ENCODE measurements at places on chromosomes 16 and 17.
A peak's percentile ranks its signal among the peaks of the same experiment; 100 is the strongest.

DNA sequence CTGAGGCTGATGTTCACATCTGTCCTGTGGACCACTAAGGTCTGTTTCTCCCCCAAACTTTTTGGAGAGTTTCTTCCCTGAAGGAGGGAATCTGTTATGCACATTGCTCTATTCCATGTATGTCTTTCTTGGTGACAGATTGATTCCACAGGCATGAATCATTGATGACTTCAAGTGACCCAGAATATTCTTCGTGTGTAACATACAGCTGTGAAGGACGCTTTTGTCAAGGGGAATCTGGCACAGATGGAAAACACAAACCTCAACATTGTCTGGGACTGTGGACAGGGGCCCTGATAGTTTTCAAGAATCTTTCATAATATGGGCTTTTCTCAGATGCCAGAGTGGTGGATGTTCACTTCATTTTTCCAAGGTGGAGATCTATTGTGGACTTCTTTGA is 223.1 kb upstream of the MAF start:
- no peak for DNase-seq

- DNase-seq, result no peak
Measured at GRCh38 chr17:6140188-6140587, 70.0 kb downstream of the WSCD1 start.

- no peak for DNase-seq
Measured at GRCh38 chr16:87132361-87133014, 184.7 kb downstream of the C16orf95 start.

GRCh38 chr16:24381470-24382118 is 125.5 kb downstream of the CACNG3 start:
- DNase-seq, result no peak

DNA sequence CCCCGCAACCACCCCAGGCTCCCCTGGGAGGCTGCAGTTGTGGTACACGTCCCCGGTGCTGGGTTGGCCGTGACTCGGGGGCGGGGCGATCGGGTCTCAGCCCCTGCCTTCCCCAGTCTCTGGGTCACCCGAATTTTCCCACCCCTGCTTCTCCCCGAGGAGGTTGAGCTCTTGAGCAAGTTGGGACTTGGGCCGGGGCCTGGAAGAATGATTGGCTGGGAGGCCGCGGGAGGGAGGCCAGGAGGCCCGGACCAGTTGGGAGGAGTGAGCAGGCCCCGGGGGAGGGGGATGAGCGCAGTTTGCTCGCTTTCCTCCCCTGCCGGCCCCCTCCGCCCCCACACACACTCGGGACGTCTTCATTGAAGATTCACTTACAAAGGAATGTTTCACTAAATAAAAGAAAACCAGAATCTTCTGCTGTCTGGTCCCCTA is 4.5 kb upstream of the HEXIM1 start:
- no peak for DNase-seq

DNA sequence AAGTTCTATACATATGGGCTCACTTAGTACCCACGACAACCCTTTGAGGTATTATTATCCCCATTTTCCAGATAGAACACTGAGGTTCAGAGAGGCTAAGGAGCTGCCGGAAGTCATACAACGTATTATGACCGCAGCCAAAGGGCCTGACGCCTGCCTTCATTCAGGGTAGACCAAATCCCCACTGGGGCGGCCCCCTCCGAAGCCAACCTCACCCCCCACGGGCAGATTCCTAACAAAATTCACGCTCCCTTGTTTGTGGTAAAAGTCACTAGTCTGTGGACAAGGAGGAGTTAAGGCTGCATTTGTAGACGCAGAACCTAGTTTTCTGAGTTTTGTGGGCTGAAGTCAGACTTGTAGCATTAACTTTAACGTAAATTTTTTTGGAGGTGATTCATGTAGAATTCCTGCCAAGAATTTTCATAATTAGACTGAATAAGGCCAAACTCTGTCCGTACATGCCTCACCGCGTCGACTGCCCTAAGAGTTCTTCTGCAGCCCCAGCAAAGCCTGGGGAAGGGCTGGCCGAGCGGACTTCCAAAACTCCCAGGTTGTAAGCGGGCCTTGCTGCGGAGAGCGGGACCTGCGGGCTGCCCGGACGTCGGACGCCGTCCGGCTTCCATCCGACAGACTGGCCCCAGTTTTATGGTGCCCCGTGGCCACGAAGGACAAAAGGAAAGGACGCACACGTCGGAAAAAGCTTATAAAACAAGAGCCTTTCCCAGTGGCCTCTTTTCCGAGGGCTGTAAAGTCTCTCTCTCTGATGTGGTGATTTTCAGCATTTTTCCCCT is 75.7 kb downstream of the NXN start:
- DNase-seq, result no peak

- DNase-seq, result peak; percentile 26
Measured at GRCh38 chr17:47850692-47851573, at the start of gene SP6. SP6 (minus strand) TSS chr17:47851163; CDS start chr17:47848429, 2,734 bp downstream.

DNA sequence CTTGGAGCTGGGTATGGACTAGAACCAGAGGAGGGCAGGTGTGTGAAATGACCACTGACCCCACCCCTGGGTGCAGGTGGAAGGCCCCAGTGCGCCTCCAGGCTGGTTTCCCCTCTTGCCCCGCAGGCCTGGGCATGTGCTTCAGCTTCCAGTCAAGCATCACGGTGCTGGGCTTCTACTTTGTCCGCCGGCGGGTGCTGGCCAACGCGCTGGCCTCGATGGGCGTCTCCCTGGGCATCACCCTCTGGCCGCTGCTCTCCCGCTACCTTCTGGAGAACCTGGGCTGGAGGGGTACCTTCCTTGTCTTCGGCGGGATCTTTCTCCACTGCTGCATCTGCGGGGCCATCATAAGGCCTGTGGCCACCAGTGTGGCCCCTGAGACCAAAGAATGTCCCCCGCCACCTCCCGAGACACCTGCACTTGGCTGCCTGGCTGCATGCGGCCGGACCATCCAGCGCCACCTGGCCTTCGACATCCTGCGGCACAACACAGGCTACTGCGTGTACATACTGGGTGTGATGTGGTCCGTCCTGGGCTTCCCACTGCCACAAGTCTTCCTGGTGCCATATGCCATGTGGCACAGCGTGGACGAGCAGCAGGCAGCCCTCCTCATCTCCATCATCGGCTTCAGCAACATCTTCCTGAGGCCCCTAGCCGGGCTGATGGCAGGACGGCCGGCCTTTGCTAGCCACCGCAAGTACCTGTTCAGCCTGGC is 9.7 kb upstream of the ARMC7 start:
- DNase-seq, result no peak

DNA sequence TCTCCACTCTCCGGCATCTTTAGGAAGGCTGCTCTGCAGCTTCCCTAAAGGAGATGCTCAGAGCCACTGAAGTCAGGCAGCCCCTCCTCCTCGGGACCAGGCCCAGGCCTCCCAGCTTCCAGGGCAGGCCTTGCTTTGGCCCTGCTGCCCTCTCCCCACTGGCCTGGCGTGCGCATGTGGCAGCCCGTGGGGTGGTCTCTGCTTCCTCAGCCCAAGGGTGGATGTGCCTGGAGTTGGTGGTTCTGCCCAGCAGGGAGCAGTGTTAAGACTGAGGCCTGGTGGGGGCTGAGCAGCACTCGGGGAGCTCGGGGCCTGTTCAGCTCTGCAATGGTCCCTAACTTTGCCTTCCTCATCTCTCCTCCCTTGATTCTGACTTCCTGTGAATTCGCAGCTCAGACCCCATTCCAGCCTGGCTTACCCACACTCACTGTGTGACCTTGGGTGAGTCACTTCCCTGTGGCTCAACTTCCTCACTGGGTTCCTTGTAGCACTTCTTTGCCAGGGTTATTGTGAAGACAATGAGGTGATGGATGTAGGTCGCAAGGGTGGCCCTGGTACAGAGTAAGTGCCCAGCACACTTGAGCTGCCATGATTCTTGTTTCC is 63.2 kb downstream of the NKD1 start:
- no peak for DNase-seq

GRCh38 chr17:27521281-27522027 is 65.2 kb downstream of the KSR1 start:
- DNase-seq, result no peak

DNA sequence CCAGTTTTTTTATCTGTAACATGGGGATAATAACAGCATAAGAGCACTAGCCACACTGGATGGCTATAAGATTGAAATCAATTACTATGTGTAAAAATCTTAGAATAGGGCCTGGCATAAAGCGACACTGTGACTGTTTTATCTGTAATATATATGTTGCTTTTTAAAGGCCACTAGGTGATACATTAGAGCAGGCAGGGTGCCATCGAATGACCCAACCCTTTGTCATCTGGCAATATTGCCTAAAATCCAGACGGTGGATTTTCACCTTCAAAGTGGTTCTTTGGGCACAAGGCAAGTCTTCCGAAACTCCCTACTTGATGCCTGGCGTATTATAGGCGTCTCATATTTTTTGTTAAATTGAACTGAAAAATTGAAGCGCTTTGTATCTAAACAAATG is 69.1 kb downstream of the PRKCA start:
- DNase-seq, result no peak

- no peak for DNase-seq
Measured at GRCh38 chr16:84922351-84923120, 88.8 kb downstream of the ZDHHC7 start.

DNA sequence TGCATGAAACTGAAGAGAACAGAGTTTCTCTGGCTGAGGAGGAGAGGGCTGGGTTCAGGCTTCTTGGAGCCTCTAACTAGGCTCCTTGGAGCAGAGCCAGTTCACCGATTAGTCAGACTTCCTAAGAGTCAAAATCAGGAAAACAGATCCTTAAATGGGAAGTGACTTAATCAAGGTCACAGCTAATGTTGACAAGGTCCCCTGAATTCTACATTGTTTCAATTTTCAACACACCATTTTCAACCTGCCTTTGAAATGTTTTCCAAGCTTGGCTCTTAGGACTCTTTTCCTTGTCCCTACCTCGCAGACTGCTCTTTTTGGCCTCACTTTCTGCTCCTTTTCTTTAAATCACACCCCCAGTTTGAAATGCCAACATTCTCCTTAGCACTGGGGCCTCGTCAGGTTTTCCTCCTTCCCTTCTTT is 16.3 kb downstream of the MYL4 start:
- no peak for DNase-seq

All from stimulated activated CD8-positive, alpha-beta memory T cell treated with anti-CD3 and anti-CD28 coated beads, Interleukin-4, amount 100 ng/mL, for 4 hours (primary cell).